Body of pancreas (tissue), 4 donors: ENCODE measurements at places on chromosomes 2 and 18. TPM values are rescaled to one million over a fixed set of nuclear protein-coding genes. Genes with fewer than 3 reads are reported as not detected.

GCG gene
- 464 TPM for total RNA-seq

- H3K27me3 ChIP-seq = no peaks in the 10 kb centered on the region
- no peaks in the 10 kb centered on the region for H3K36me3 ChIP-seq
- DNase-seq = no peak
- H3K27ac ChIP-seq = no peak overlapping the region
These were observed 128.0 kb upstream of the CDH19 start for GRCh38 chr18:66731890-66732289.

GRCh38 chr2:104428155-104428554 is 425.8 kb upstream of the POU3F3 start:
- no peaks in the 10 kb centered on the region for H3K4me1 ChIP-seq
- DNase-seq = no peak
- no peak overlapping the region for H3K27ac ChIP-seq
- no peak overlapping the region for H3K4me3 ChIP-seq
- H3K36me3 ChIP-seq = no peaks in the 10 kb centered on the region

DNA sequence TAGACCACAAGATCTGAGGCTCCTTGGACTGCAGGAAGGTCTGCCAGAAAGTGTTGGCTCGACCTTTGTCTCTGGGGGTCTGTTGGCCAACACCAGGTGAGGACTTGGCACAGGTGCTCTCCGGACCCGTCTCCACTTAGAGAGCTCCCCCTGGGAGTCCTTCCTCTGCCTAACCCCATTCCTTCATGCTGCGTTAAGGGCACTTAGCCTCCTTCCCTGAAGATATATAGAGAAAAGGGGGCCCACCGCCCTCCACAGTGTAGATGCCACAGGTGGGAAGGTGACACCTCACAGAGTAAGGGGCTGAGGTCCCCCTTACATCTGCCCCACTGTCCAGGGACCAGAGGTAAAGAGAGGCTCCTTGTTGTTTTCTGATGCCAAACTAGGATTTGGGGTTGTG is 8.2 kb downstream of the IGFBP5 start:
- DNase-seq = no peak
- no peak overlapping the region for H3K27ac ChIP-seq
- H3K4me1 ChIP-seq = peaks cover 15% of the 10 kb centered on the region
- H3K36me3 ChIP-seq = no peaks in the 10 kb centered on the region
- H3K27me3 ChIP-seq = peaks cover 3% of the 10 kb centered on the region

GRCh38 chr18:44851856-44852621 is 171.4 kb downstream of the SETBP1 start:
- H3K27me3 ChIP-seq = no peaks in the 10 kb centered on the region
- DNase-seq = no peak
- peaks cover 32% of the 10 kb centered on the region for H3K4me1 ChIP-seq
- H3K27ac ChIP-seq = no peak overlapping the region

DNA sequence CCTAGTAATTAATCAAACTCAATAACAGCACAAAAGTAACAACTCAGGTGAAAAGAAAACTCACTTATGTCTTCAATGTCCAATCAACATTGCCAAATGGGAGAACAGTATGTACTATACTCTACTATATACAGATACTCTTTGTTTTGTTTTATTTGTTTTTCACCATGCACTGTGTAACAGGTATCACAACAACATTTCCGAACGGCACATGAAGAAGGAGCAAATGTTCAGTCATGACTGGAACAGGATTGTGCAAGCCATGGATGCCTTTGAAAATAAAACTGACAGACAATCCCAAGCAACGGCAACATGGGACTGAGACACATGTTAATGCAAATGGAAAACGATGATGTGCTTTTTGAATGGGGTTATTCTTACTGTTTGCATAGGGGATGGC is 334.9 kb upstream of the THUMPD2 start:
- H3K27me3 ChIP-seq = no peaks in the 10 kb centered on the region
- H3K36me3 ChIP-seq = no peaks in the 10 kb centered on the region
- H3K4me1 ChIP-seq = no peaks in the 10 kb centered on the region
- H3K27ac ChIP-seq = no peak overlapping the region
- no peak for DNase-seq

DNA sequence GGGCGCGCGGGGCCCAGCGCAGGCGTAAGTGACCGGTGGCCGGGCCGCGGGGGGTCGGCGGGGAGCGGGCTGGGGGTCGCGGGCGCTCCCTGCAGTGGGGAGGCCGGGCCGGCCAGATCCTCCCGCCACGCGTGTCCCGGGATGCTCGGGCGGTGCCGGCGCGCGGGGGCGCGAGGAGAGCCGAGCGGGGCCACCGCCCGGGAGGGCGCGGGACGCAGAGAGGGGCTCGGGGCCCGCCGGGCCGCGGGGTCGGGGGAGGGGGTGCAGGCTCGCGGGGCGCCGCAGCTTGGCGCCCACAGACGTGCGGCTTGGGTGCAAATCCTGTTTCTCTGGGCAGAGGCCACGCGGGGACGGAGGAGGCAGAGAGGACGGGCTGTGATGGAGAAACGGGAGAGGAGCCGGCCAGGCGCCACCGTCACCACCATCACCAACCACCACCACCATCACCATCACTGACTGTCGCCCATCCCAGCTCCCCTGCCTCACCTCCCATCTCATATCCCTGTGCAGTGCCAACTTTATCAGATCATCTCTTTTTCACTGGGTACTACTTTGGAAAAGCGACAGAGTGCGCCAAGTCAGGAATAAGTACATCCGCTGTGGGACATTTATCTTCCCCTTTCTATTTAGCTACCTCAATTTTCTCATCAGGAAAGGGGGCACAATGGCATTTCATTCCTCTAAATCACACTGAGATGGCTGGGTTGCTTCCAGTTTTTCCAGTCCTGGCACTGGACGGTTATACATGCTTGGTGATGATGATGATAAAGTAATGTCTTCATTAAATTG is 97.2 kb upstream of the GPR45 start:
- H3K4me3 ChIP-seq = no peak overlapping the region
- peaks cover 6% of the 10 kb centered on the region for H3K4me1 ChIP-seq
- DNase-seq = no peak
- no peaks in the 10 kb centered on the region for H3K36me3 ChIP-seq
